ENCODE measurements at places on chromosomes 6 and 20.

DNA sequence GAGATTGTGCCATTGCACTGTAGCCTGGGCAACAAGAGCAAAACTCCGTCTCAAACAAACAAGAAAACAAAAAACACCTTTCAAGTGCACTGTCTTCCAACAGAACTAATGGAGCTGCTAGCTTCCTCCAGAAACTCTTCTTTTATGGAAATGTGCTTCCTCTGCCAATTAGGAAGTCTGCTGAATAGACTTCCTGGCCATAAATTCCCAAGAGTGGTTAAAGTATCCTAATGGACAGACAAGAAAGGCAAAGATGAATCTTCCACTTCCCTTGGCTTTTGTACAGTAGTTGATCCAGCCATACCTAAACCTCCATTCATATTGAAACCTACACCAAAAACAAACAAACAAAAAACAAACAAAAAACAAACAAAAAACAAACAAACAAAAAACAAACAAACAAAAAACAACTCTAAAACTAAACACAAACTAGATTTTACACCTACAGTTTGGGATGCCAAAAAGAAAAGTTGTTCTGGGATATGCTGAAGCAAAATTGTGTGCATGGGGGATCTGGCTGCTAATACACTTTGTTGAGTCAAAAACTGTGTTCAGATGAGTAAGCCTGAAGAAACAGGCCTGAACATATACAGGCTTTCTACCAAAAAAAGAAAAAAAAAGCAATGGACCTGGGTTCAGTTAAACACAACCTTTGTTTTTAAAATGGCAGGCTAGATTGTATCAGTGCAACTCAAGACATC, 59.8 kb upstream of the CARMIL1 start:
- DNase-seq = no peak

- no peak for DNase-seq
Observed at GRCh38 chr6:132286298-132287019, 114.8 kb downstream of the MOXD1 start.

- DNase-seq = no peak
Observed at GRCh38 chr20:56429941-56430340, 17.9 kb downstream of the CASS4 start.

- no peak for DNase-seq
Observed at GRCh38 chr6:132445201-132445951, 44.1 kb upstream of the MOXD1 start.

DNA sequence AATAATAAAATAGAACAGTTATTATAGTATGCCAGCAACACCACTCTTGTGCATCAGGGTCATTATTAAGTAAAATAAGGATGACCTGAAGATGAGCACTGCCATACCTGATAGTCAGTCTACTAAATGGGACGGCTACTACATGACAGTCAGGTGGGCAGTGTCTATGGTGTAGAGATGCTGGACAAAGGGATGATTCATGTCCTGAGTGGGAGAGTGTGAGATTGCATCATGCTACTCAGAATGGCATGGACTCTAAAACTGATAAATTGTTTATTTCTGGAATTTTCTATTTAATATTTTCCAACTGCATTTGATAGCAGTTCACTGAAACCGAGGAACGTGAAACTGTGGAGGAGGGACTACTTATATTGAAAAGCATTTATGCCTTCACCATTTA, 38.8 kb downstream of the SNX9 start:
- no peak for DNase-seq

- no peak for DNase-seq
Observed at GRCh38 chr6:31058128-31058894, 48.0 kb downstream of the MUC22 start.

GRCh38 chr20:13717631-13718044, 67.1 kb downstream of the ESF1 start:
- DNase-seq = no peak

DNA sequence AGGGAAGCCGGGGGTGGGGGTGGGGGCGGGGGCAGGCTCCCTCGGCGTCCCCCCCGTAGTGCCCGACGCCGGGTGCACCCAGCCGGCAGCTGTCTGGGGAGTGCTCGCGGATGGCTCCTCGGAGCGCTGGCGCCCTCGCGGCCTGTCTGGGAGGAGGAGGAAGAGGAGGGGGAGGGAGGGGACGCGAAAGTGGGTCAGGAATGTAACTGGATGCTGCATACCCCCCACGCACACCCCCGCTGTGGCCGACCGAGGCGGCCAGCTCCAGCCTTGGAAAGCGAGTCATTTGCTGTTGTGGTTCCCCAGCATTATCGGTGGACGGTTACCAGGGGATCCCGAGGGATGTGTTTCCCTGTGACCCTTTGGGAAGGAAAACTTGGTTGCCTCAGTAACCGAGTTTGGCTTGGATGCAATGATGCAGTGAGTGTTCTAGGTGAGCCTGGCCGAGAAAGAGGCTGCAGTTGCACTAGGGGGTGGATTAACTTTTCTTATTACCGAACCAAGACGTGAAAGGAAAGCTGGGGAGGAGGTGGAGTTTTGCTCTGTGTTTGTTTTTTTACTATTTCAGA, 55.2 kb upstream of the RREB1 start:
- DNase-seq = no peak

- no peak for DNase-seq
Observed at GRCh38 chr20:38764567-38765318, 16.5 kb downstream of the ACTR5 start.

GRCh38 chr6:125002406-125002741, 40.1 kb downstream of the RNF217 start:
- DNase-seq = no peak
